A673 (cell line): ENCODE measurements at places on chromosomes 4 and X.
A peak's percentile ranks its signal among the peaks of the same experiment; 100 is the strongest.

DNA sequence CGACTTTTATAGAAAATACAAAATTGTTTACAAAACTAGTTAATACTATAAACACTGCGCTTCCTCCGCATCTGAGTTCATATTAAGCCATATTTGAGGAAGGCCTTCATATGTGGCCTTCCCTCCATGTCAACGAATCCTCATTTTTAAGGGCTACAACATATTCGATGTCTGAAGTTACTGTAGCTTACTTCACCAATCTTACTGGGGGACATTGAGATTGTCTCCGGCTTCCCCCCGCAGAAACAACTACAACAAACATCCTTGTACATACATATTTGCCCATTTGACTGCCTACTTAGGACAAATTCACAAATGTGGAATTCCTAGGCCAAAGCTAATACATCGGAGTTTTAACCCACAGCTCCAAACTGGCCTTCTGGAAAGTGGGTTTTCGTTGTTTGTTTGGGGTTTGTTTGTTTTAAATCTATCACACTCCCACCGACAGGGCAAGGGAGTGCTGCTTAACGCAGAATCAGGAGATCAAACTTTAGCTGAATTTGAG, 581 bp upstream of the FAM114A1 start:
- no peak for DNase-seq

DNA sequence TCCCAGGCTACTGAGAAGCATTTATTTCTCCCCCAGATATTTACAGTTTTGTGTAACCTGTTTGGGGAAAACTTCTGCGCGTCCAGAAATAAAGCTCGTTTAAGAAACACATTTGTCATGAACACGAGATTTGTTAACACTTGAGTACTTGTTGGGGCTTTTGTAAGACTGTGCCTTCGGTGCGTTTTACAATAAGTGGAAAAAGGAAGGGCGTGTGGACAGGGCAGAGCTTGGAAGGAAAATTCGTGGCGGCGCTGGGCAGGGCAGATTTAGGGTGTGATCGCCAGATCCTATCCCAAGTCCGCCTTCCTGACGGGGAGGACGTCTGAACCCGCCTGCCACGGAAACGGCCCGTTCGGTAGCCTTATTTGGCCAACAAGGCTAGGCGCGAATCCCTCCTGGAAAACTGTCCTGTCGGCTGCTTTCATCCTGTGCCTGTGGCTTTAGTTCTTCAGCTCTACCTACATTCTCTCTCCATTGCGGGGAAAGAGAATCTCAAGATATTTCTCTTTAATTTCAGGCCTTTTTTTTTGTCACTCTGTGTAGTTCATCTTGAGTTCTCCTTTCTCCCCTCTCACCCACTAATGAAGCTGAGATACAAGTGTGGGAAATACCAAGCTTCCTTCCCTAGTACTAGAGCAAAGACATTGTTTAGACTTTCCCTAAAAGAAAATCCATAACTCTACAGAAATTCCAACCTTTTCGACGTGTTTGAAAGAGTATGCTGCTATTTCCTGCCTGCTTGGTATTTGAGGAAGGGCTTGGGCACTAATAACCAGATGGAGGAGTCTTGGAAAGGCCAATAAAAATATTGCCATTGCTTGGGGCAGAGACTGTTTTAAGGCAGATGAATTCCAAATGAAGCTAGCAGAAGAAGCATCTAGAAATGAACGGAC, 982 bp downstream of the PDLIM5 start:
- DNase-seq, result peak; percentile 44

DNA sequence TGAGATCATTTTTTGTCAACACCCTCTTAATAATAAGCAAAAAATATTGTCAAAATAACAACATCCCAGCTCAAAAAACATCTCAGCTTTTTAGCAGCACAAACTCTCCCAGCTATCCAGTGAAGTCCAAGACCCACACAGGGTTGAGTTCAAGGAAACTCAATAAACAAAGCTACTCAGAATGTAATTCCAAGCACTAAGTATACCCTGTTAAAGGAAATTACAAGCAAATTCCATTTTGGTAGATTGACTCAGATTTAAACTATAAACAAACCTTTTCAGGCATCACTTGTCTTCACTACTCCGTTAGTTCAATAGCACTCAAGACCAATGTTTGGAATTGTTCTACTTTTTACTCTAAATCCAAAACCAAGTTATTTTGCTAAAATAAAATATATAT, 506.0 kb upstream of the INTU start:
- DNase-seq, result no peak

DNA sequence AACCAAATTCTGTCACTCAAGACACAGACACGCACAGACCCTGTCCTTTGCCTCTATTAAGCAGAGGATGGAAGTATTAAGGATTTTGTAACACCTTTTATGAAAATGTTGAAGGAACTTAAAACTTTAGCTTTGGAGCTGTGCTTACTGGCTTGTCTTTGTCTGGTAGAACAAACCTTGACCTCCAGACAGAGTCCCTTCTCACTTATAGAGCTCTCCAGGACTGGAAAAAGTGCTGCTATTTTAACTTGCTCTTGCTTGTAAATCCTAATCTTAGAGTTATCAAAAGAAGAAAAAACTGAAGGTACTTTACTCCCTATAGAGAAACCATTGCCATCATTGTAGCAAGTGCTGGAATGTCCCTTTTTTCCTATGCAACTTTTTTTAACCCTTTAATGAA, 215.7 kb downstream of the GC start:
- DNase-seq, result no peak
